Activated T-helper 1 cell treated with anti-CD3 and anti-CD28 coated beads, Interleukin-2, amount 50 U/mL, for 16 hours (primary cell): ENCODE measurements at places on chromosomes 6 and 20.

DNA sequence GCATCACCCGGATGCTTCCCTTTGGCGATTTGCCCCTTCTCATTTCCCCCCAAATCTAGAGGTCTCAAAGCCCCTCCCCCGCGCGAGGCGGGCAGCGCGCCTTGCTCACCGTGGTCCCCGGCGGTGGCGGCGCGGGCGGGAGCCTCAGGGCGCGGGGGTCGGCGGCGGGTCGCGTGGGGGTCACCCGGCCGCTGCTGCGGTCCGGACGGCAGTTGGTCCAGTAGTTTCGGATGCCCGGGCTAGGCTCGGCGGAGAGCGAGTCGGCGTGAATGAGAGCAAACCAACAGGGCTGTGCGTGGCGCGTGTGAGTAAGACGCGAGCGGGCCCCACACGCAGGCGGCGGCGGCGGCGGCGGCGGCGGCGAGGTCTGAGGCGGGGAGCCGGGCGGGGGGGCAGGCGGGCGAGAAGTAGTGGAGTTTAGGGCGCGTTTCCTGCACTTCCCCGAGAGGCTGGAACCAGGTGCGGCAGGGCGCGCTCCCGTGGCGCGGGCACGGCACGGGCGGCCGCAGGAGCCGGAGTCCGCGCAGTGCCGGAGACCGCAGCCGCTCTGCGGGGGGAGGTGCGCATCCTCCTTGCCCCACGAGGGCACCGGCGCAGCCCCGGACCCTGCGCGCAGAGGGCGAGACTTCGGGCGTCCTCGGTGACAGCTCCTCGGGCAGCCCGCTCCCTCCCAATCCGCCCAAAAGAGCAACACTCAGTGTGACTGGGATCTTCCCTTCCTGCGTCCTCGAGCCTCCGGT is 567 bp downstream of the HS3ST5 start:
- no peak for DNase-seq

- no peak for DNase-seq
Observed at GRCh38 chr20:1871807-1872458, 23.3 kb upstream of the SIRPA start.

DNA sequence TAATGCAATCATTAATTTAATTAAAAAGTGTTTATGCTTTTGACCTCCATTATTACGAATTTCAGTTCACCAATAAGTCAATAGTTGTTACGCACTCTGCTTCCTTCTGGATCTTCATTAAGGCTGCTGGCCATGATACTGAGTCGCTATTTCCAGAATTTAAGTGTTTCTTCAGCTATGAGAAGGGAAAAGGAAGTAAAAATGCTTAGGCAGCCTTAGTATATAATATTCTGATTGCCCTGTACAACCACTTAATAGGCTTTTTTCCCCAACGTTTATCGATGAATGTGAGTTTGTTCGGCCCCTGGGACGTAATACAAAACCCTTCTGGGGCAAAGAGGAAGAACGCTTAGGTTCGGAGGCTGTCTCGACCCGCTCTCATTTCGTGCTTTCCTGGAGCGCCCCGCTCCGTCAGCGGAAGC is 644 bp downstream of the OARD1 start:
- no peak for DNase-seq

DNA sequence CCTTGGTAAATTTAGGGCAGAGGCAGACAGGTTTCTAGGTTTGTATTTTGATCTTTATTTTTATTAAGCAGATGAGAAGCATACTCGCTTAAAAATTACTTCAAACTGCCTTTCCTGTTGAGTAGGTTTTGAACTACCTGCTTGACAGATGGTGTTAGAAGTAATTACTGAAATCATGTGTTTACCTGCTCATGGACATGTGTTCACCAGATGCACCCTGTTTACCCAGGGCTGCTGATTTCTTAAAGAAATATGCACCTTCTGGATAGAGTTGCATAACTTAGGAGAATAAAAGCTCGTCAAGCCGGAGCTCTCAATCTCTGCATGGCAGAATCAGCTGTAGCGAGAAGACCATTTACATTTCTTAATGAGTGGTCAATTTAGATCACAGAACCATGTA is 165.1 kb downstream of the CDKAL1 start:
- DNase-seq, result no peak

DNA sequence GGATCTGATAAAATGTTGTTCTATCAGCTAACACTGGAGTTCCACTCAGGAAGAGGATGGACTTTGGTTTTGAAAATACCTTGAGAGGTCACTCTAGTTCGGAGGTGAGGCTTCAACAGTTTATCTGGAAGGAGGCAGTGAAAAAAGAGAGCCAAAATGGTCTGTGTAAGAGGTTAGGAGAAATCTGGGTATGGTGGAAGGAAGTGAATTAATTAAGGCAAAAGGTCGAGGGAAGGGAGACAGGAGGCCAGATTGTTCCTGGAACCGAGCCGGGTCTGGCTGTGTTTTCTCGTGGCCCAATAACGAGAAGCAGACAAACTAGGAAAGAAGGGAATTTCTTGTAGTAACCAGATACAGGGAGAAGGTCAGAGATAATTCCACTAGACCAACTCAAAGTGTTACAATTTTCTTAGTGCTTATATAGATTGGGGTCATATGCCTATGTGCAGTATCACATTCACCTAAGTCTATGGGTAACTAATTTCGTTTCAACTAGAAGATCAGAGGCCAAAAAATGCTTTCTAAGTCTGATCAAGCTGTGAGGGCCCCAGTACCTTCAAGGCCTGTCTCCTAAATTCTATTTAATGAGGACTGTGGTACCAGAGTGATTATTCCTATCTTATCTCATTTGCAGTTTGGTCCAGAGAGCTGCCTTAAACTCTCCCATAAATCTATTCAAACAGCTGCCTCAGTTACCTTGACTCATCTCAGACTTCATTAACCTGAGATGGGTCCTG is 96.0 kb upstream of the SNX9 start:
- no peak for DNase-seq

DNA sequence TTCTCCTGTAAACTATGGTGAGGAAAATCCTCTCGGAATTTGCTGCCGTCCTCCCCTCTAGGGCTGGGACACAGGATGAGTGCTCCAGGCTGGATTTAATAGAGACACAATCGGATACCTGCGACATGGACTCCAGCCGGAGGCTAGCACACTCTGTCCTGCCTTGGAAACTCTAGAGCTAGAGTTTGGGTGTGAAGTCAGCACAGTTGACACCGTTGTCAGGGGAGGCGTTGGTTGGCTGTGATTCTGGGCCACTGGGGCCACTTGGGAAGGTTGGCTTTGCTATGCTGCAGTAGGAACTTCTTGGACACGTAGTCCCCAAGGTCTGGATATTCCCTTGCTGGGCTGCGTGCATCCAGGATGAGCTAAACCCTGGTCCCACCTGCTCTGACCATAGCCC is 169.4 kb downstream of the NRN1 start:
- no peak for DNase-seq

- DNase-seq, result no peak
Observed at GRCh38 chr6:77036400-77036799, 426.9 kb downstream of the HTR1B start.
